CD8-positive, alpha-beta memory T cell (primary cell): ENCODE measurements at places on chromosomes 2 and 18.

DNA sequence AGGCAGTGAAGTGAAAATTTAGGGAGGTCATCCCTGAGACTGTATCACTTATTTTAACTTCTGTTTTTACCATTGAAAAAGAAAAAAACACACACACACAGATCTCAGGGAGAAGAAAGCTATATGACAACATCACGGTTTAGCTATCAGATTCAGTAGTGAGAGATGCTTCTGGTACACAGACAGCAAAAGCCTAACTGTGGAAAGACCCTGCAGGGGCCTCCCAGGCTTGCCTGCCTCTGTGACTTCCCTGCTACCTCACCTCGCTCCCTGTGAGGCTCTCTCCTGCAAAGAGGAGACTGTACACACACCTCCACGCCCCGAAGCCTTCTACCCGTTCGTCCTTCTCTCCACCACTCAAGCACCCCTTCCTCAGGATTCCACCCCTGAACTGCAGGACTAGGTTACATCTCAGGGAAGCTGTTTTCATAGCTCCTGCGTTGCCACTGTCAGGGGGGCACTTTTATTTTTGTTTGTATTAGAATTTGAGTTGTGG, 86.3 kb downstream of the EPB41L3 start:
- DNase-seq, result no peak

DNA sequence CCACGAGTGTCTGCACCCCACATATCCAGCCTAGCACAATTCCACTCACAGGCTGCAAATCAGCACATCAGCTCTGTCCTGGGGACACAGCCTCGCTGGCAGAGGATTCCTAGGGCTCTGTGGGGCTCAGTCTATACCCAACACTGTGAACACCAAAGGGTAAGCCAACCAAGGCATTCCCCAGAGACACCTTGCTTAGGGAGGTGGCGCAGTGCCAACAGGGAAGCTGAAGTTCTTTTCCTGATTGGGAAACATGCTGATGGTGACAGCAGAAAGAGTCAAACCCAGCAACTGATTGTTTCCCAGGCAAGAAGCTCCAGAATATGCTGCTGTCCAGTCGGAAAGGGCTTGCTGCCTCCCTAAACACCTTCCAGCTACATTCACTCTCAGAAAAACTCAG, 55.8 kb downstream of the TTC32 start:
- DNase-seq, result no peak

DNA sequence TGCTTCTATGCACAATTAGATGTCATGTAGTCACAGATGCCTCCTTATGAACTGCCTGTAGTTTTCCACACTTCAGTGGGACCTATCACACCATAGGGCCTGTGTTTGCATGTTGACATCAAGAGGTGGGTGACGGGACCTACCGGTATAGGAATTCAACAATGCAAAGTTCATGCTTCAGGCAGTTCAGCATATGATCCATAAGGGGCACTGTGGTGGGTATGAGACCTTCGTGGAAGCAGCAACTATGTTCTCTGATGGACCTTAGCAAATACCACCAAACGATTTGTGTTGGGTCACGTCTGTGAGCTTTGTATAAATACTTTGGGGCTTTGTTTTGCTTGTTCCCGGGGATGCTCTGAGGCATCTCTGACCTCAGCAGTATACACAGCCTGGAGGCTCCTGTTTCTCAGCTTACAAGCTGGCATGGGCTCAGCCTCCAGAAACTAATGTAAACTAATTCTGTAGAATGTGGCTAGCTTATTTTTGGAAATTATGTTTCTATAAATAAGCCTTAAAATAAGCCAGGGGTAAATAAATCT, 111.6 kb downstream of the DTNA start:
- DNase-seq, result no peak

GRCh38 chr2:85953476-85953875, 64.7 kb upstream of the ST3GAL5 start:
- no peak for DNase-seq

DNA sequence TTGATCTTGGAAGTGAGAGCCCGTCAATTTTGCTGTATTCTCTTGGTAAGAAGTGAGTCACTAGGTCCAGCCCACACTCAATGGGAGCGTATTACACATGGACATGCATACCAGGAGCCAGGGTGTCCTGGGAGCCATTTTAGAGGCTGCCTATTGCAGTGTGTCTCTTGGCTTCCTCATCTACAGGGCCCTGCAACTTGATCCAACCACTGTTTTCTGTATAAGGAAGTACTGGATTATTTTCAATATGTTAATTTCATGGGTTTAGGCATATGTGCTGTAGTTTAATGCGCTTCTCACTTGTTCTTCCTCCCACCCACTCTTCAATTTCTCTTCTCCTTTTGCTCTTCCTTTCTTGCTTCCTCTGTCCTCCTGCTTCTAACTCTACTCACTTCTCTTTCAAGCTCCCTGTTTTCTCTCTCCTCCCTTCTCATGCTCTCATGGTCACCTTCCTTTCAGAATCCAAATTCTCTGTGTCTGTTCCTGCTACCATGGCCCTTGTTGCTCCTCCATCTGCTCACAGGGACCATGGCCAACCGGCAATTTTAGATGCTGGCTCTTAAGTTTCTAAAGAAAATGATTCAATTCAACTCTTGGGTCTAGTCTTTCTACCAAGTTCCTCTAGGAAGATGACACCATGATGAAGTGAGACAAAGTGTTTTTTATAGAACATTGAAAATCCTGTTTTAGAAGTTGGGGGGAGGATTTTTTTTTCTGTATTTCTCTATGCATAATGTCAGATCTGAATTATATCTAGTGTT, 152.0 kb upstream of the ZEB2 start:
- DNase-seq, result no peak

GRCh38 chr2:33765122-33765521, 166.0 kb upstream of the FAM98A start:
- no peak for DNase-seq

- no peak for DNase-seq
Observed at GRCh38 chr2:32864334-32865111, 82.2 kb upstream of the LTBP1 start.

DNA sequence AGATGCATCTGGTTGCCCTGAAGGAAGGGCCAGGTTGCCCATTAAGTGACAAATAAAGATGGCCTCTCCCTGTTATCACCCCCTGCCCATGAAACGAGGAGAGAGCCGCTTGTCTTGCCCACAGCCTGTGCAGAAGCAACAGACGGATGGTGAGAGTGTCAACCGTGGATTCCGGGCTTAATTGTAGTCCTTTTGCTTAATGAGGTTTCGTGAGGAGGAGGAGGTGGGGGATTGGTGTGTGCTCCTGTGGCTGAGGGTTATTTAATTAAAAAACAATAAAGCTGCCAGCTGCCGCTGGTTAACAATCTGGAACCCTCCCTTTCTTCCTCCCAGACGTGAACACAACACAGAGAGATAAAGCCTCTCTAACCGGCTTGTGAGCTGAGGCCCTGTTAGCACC, 188.0 kb upstream of the PARD3B start:
- no peak for DNase-seq

DNA sequence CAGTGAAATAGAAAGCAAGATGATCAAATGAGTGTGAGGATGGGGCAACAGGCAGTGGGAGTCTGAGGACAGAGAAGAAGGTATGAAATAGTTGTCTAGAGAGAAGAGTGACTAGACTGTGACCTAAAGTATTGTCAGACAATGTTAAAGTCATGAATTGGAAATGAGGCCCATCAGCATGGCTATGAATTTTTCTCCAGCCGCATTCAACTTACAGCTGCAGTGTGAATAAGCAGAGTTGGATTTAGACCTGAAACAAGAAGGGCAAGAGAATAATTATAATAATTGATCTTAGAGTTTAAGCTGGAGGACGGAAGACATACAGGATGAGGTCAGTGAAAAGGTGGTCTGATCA, 4.2 kb upstream of the TSPYL6 start:
- no peak for DNase-seq

DNA sequence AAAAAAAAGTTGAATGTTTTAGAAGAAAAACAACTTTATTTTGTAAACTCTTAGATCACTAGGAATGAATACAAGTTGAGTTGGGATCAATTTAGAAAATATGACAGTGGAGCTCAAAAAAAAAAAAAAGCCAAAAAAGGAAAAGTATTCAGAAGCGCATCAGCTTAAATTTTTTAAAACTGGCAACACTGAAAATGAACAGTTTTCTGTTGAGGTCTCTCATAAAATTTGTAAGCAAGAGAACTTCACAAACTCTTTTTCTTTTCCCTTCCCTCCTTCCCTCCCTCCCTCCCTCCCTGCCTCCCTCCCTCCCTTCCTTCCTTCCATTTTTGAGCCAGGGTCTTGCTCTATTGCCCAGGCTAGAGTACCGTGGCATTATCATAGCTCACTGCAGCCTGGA, 143.9 kb downstream of the B3GNT2 start:
- DNase-seq, result no peak
